ENCODE measurements at places on chromosomes 13 and 19. TPM values are rescaled to one million over a fixed set of nuclear protein-coding genes. Genes with fewer than 3 reads are reported as not detected.
A peak's percentile ranks its signal among the peaks of the same experiment; 100 is the strongest.

The PTGIR gene
- not detected for total RNA-seq

The PVR gene
- total RNA-seq, result 50.1 TPM

The PABPC3 gene
- not detected for total RNA-seq

The CBY2 gene
- 1.1 TPM for total RNA-seq

The TTC9B gene
- not detected for total RNA-seq

The DIAPH3 gene
- 11.6 TPM for total RNA-seq

The INSR gene
- 3.6 TPM for total RNA-seq

The ZNF776 gene
- total RNA-seq, result 8.8 TPM

The PTPRH gene
- total RNA-seq, result 31.9 TPM

The ZNF460 gene
- total RNA-seq, result 42.3 TPM

The TMEM221 gene
- not detected for total RNA-seq

DNA sequence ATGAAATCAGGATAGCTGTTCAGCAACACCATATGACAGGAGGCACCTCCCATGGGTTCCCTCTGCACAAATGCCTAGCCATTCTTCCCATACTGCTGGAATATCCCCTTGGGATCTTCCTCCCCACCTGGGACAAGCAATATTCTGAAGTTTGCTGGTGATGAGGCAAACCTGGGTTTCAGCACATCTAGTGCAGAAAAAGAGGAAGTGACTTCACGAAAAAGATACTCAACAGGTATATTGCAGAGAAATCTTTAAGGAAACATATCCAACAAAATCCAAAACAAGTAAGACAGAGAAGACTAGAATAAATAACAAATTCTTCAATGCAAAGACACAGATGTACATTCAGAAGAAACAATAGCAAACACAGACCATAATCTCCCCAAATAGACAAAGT, 1497.0 kb downstream of the PCDH9 start:
- no peak for DNase-seq

DNA sequence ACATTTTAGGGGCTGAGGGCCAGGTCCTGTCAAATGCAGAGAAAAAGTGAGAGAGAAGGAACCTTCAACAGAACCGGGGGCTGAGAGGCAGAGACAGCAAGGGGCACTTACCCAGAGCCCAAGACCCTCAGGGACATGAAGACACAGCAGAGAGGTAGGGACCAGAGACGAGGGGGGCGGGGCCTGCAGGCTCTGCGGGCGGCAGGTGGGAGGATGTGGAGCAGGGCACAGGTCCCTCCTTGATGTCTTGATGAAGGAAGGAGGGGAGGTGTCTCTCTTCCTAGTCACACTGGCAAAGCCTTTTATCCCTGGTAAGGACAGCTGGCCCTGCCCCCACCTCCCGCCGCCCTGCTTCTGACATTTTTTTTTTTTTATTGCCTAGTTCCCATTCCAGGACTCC, at the start of gene KLK14:
Gene KLK14 (minus strand): TSS at position 277 of the 400 bp plus-strand sequence. CDS start 273 bp downstream, at position 4.
- no peak for DNase-seq

DNA sequence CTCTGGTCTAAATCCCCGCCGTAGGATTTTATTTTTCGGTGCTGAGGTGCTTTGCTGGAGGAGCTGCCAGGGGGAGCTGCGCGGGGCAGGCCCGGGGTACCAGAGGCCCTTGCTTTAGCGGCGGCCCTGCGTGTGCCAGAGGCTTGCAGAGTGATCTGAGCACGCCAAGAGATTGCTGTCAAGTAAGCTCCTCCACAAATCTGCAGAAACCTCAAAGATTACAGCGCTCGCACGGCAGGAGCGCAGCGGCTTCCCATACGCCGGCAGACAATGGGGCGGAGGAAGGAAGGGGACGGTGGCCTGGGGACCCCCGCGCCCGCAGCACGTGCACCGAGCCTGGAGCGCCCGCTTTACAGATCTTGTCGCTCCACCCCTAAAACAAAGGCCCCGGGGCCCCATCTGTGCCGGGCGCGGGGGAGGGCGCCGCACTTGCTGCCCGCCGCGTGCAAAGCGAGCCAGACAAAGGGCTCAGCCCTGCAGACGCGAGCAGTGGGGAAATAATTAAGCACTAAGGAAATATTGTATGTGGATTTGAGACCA, 9.1 kb upstream of the C19orf12 start:
- DNase-seq, result no peak

GRCh38 chr19:2806736-2807378, 12.8 kb upstream of the ZNF554 start:
- no peak for DNase-seq

DNA sequence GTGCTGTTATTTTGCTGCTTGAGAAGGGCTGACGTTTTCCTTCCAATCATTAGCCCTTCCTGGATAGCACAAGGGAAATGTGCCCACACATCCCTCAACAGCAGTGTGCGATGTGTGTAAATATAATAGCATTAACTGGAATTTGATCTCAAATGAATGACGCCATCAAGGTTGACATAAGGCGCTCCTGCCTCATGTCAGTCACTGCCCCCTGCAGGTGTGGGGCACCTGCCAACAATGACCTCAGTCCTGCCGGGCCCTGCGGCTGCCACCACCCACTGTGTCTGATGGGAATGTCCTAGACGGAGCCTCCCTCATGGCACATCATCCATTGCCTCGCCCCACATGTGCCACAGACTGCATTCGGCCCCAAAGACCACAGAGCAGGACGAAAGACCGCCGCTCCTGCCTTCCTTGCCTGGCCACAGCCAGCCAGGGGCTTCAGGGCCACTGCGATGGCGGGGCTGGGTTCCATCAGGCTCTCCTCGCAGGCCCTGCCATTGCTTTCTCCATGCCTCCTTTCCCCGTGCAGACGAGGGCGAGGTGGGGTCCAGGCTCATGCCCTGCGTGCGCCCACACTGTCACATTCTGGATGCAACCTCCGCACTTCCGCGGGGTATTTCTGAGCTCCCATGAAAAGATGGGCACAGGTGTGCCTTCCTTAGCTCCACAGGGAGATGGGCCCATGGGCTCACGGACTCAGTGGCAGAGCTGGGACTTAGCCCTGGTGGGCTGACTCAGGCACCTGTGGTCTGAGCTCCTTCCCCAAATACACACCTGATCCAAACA, 146.7 kb downstream of the SOX1 start:
- DNase-seq, result peak; percentile 38

GRCh38 chr13:50382511-50382910, 367.3 kb downstream of the KCNRG start:
- no peak for DNase-seq

GRCh38 chr13:28531845-28532387, 37.0 kb upstream of the FLT1 start:
- no peak for DNase-seq

- no peak for DNase-seq
Measured at GRCh38 chr19:20273376-20273775, 106.4 kb downstream of the ZNF486 start.

- DNase-seq, result no peak
Measured at GRCh38 chr13:92197669-92198068, 799.2 kb downstream of the GPC5 start.

- DNase-seq, result no peak
Measured at GRCh38 chr13:42494157-42494556, 79.8 kb upstream of the TNFSF11 start.

DNA sequence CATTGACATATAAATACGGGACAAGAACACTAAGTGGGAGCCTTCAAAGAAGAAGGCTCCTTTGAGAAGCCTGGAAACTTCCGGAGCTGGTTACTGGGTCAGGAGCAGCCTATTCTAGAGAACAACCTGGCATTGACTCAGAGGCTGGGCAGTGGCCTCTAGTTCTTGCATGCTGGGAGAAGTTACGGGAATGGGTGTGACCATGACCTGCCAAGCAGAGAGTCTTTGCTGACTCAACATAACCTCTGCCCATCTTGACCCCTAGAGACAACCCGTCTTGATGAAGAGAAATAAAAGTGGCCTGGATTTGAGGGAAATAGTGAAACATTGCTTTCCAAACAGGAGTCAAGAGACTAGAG, 21.0 kb downstream of the STARD13 start:
- no peak for DNase-seq

DNA sequence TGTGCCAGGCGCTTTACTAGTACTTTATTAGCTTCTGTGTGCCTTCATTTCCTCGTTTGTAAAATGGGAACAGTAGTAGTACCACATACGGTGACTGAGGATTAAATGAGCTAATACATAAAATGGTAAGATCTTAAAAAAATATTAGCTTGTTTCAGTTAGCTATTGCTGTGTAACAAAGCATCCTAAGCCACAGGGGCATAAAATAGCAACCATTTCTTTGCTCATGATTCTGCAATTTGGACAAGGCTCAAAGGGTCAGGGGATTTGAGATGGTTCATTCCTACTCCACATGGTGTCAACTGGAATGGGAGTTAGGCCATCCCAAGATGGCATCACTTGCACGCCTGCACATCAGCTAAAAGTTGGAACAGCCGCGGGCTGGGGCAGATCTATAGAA, 13.3 kb downstream of the DYRK1B start:
- no peak for DNase-seq

DNA sequence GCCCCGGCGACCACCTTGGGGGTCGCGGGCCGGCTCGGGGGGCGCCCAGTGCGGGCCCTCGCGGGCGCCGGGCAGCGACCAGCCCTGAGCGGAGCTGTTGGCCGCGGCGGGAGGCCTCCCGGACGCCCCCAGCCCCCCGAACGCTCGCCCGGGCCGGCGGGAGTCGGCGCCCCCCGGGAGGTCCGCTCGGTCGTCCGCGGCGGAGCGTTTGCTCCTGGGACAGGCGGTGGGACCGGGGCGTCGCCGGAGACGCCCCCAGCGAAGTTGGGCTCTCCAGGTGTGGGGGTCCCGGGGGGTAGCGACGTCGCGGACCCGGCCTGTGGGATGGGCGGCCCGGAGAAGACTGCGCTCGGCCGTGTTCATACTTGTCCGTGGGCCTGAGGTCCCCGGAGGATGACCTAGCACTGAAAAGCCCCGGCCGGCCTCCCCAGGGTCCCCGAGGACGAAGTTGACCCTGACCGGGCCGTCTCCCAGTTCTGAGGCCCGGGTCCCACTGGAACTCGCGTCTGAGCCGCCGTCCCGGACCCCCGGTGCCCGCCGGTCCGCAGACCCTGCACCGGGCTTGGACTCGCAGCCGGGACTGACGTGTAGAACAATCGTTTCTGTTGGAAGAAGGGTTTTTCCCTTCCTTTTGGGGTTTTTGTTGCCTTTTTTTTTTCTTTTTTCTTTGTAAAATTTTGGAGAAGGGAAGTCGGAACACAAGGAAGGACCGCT, 729 bp downstream of the STK11 start:
- DNase-seq, result no peak

DNA sequence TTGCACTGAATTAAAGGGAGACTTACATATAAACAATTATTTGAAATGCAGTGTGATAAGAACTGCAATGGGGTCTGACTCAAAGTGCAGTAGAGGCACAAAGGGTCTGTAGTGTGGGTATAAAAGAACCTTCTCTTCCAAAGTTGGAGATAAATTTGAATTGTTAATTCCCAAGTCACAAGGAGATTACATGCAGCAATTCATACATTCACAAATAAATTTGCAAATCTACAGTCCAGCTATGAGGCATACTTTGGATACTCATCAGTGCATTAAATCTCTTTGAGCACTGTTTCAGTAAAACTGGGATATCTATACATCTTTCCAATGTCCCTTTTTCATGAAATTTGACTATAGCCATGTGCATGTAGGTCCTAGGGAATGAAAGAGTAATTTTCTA, 799.4 kb downstream of the PCDH9 start:
- DNase-seq, result no peak

DNA sequence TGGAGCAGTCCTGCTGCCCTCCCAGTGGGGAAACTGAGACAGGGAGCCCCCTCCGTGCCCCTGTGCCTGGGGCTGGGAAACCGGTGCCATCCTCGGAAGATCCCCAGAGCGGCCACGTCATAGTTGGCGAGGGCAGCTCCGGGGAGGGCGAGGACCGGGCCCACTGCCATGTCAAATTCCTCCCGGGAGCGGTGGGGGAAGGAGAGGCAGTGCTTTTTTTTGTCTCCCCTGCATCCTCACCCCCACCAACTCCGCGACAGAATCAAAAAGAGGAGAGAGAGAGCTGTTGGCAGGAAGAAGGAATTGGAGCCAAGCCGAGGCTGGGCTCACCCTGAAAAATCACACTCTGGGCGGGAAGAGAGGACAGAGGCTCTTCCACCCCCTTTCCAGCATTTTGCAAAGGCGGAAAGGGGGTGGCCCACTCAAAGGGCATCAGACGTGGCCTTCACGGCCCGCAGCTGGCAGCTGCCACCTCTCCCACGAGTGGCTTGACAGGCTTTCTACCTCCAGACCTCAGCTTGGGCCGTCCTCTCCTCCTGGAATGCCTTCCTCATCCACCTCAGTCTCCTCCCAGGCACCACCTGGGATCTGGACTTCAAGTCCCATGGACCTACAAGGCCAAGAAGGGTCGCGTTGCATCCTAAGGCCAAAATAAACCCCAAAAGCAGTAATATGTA, 19.6 kb upstream of the NFIC start:
- no peak for DNase-seq

- no peak for DNase-seq
Measured at GRCh38 chr13:60572003-60572798, 175.2 kb downstream of the TDRD3 start.

DNA sequence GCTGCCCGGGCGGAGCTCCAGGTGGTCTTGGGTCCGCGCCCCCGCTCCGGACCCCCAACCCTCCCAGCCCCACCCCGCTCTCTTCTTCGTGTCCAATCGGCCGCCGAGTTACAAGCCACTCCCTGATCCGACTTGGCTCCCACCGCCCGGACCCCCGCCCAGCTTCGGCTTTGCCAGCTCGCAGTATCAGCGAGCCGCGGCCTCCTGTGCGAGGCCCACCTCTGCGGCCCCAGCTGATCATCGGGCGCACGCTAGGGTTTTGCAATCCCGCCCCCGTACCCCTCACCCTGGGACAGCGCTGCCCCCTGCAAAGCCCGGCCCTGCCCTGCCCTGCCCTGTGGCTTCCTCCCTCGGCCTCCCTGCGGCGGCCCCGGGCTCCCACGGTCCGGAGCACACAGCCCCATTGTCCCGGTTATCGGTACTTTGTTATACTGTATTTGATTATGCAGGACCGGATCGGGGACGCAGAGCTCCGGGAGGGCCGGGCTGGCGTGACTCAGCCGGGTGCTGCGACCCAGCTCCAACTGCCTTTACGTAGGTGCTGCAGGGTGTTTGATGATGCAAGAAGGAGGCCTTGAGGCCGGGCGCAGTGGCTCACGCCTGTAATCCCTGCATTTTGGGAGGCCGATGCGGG, 598 bp upstream of the LPAR2 start:
- peak; percentile 50 for DNase-seq

- no peak for DNase-seq
Measured at GRCh38 chr13:102881819-102882686, 36.2 kb downstream of the ERCC5 start.

GRCh38 chr13:46721054-46721453, 75.9 kb downstream of the ESD start:
- peak; percentile 36 for DNase-seq

- no peak for DNase-seq
Measured at GRCh38 chr13:31725841-31726240, 13.5 kb upstream of the RXFP2 start.

DNA sequence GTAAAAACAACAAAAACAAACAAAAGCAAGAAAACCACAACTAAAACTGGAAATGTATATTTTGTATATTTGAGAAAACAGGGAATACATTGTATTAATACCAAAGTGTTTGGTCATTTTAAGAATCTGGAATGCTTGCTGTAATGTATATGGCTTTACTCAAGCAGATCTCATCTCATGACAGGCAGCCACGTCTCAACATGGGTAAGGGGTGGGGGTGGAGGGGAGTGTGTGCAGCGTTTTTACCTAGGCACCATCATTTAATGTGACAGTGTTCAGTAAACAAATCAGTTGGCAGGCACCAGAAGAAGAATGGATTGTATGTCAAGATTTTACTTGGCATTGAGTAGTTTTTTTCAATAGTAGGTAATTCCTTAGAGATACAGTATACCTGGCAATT, 17.1 kb downstream of the KLF5 start:
- no peak for DNase-seq

- DNase-seq, result no peak
Measured at GRCh38 chr19:12689581-12690216, 1.9 kb downstream of the GNG14 start.

Data from NCI-H460 (cell line).